Right atrium auricular region (tissue), 2 donors: ENCODE measurements at places on chromosomes 16 and 17. TPM values are rescaled to one million over a fixed set of nuclear protein-coding genes. Genes with fewer than 3 reads are reported as not detected.

GRCh38 chr16:81680444-81681275 is 98.4 kb upstream of the PLCG2 start:
- peaks cover 13% of the 10 kb centered on the region for H3K36me3 ChIP-seq
- H3K27me3 ChIP-seq: no peaks in the 10 kb centered on the region
- H3K4me3 ChIP-seq: no peak overlapping the region
- no peak overlapping the region for H3K27ac ChIP-seq

NOG gene
- 1.5 TPM for total RNA-seq

GRCh38 chr16:50696575-50697420 is 3.4 kb downstream of the NOD2 start:
- no peaks in the 10 kb centered on the region for H3K27me3 ChIP-seq
- no peak overlapping the region for H3K4me3 ChIP-seq
- peak; percentile 91 for DNase-seq
- H3K27ac ChIP-seq: peak overlapping the region; percentile 47
- H3K4me1 ChIP-seq: no peaks in the 10 kb centered on the region

- H3K27me3 ChIP-seq: no peaks in the 10 kb centered on the region
- H3K4me1 ChIP-seq: peaks cover 55% of the 10 kb centered on the region
- no peak overlapping the region for H3K4me3 ChIP-seq
- DNase-seq: no peak
These were observed 2.2 kb downstream of the ALDOC start for GRCh38 chr17:28574526-28574925.

DNA sequence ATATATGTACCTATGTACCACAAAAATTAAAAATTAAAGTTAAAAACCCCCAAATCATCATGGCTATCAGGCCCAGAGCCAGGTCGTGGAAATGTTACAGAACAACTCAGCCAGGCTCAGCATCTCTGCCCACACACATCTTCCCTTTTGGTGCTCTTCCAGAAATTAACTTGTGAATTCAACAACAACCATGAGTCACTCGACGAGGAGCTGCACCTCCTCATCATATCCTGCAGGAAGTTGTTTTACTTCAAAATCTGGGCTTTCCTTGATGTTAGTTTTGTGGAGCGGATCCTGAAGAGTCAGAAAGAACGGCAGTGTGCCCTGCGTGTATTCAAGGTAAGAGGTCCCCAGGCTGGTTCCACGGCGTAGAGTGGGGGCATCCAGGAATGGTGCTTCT is 10.6 kb downstream of the FBXO39 start:
- H3K27me3 ChIP-seq: no peaks in the 10 kb centered on the region
- no peak overlapping the region for H3K4me3 ChIP-seq
- H3K4me1 ChIP-seq: no peaks in the 10 kb centered on the region
- no peak for DNase-seq

DNA sequence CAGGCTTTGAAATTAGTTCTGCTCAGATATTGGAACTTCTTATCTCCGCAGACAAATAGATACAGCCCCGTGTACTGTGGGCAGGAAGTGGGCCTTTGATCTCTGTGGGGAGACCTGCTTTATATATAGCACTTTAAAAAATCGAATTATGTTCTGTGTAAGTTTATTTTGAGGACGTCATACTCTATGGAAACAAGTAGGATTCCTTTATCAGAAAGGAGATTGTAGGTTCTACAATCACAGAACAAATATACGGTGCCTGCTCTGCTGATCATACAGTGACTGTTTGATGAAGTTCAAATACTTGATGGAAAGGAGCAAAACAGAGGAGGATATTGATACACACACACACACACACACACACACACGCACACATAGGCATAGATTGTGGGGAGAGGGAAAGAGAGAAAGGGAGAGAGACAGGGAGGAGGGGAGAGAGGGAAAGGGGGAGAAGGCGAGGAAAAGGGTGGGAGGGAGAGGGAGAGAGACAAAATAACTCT is 14.7 kb upstream of the TMEM220 start:
- DNase-seq: no peak
- no peaks in the 10 kb centered on the region for H3K27me3 ChIP-seq
- H3K27ac ChIP-seq: no peak overlapping the region
- no peak overlapping the region for H3K4me3 ChIP-seq

- no peaks in the 10 kb centered on the region for H3K36me3 ChIP-seq
- no peak overlapping the region for H3K27ac ChIP-seq
- H3K4me3 ChIP-seq: no peak overlapping the region
- no peak for DNase-seq
These were observed 354.6 kb upstream of the CDH11 start for GRCh38 chr16:65476448-65476955.

- H3K4me3 ChIP-seq: no peak overlapping the region
- no peaks in the 10 kb centered on the region for H3K4me1 ChIP-seq
- H3K27me3 ChIP-seq: no peaks in the 10 kb centered on the region
- H3K36me3 ChIP-seq: no peaks in the 10 kb centered on the region
These were observed 126.6 kb upstream of the SDK2 start for GRCh38 chr17:73770849-73771229.

- H3K27me3 ChIP-seq: no peaks in the 10 kb centered on the region
- no peaks in the 10 kb centered on the region for H3K4me1 ChIP-seq
- no peak for DNase-seq
- no peaks in the 10 kb centered on the region for H3K36me3 ChIP-seq
These were observed 90.9 kb downstream of the PARN start for GRCh38 chr16:14539156-14539555.

LIMD2 gene
- total RNA-seq: 2.7 TPM

ENPP7 gene
- total RNA-seq: not detected

DNA sequence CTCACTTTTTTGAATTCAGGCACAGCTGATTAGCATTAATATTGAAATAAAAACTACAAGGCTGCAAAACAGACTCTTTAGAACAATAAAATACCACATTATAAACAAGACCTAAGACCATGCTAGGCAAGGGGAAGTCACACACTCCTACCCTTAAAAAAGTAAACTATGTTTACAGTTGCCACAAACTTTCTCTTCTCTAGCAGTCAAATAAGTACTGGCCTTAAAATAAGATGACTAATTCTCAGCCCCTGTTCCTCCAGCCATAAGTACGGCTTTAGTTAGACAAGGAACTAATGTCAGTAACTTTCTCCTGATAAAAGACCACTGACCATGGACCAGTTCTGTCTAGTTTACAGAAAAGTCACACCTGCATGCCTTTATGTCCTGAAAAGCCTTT is 19.5 kb upstream of the CPHXL start:
- no peak overlapping the region for H3K4me3 ChIP-seq
- no peaks in the 10 kb centered on the region for H3K27me3 ChIP-seq
- H3K4me1 ChIP-seq: no peaks in the 10 kb centered on the region
- DNase-seq: no peak
- H3K27ac ChIP-seq: no peak overlapping the region

DNA sequence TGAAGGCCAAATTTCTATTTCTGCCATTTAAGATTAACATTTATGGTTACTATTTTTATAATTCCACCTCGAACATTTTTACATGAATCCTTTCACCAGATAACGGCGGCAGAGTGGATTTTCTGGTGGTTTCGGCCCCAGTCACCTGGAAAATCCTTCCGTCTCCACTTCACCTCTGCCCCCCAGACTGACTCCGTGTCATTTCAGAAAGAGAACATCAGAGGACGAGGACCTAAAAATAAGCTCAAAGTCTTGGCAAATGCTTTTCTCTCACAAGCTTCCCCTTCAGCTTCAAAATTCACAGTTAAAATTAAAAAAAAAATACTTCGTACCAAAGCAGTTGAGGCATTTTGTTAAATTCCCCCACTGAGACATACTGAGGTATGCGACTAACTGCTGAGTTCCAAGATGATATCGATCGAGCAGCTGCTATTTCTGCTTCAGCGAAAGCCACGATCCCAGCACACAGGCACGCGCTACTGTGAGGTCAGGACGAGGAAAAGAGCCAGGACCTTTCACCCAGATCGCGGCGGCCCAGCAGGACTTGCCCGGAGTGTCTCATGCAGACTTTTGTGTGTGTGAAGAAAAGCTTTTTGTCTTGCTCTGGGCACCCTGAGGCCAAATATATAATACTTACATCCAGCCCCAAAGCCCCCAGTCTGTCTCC is 36.8 kb downstream of the ASPA start:
- H3K36me3 ChIP-seq: no peaks in the 10 kb centered on the region
- peaks cover 31% of the 10 kb centered on the region for H3K4me1 ChIP-seq
- peak; percentile 88 for DNase-seq
- peak overlapping the region; percentile 90 for H3K27ac ChIP-seq
- no peaks in the 10 kb centered on the region for H3K27me3 ChIP-seq

GRCh38 chr16:57049678-57050077 is 42.7 kb upstream of the CPNE2 start:
- peaks cover 4% of the 10 kb centered on the region for H3K4me1 ChIP-seq
- no peak overlapping the region for H3K27ac ChIP-seq
- no peaks in the 10 kb centered on the region for H3K36me3 ChIP-seq
- no peak overlapping the region for H3K4me3 ChIP-seq

PRSS8 gene
- total RNA-seq: 2.4 TPM

RAB26 gene
- 0.31 TPM for total RNA-seq
